WTC11 (cell line): ENCODE measurements at places on chromosomes 11 and 22. TPM values are rescaled to one million over a fixed set of nuclear protein-coding genes. Genes with fewer than 3 reads are reported as not detected.

- no peak for DNase-seq
- H3K36me3 ChIP-seq = no peaks in the 10 kb centered on the region
- no peak overlapping the region for H3K27ac ChIP-seq
- H3K27me3 ChIP-seq = no peaks in the 10 kb centered on the region
- H3K4me3 ChIP-seq = no peak overlapping the region
- H3K4me1 ChIP-seq = no peaks in the 10 kb centered on the region
Measured at GRCh38 chr11:12160231-12160630, 49.8 kb downstream of the MICAL2 start.

Gene SCN2B
- total RNA-seq = 0.16 to 0.37 TPM (median 0.20 TPM) in 3 replicates

DNA sequence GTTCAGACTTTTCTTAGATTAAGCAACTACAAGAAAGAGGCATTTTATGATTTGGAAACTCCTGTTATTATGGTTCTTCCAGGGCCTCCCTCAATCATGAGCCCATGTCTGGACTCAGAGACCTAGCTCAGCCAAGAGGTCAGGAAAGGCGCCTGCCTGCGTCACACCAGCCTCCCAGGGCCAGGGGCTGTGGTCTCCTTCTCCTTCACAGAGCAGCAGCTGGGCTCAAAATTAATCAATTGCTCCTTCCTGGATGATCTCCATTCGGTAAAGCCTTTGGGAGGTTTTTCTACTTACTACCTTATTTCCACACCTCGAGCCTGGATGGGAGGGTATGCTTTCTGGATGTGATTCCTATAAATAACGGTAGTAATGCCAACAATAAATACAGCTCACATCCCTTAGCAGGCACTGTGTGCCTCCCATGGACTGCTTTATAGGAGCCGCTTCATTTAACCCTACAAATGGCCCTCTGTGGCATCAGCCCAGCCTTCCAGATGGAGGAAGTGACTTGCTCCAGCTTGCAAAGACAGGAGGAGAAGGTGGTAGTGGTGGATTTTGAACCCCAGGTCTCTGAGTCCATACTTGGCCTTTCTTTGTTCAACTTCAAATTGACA is 1445.6 kb downstream of the TBC1D22A start:
- H3K4me1 ChIP-seq = peaks cover 5% of the 10 kb centered on the region
- DNase-seq = no peak
- no peak overlapping the region for H3K4me3 ChIP-seq
- no peaks in the 10 kb centered on the region for H3K36me3 ChIP-seq
- no peak overlapping the region for H3K27ac ChIP-seq

DNA sequence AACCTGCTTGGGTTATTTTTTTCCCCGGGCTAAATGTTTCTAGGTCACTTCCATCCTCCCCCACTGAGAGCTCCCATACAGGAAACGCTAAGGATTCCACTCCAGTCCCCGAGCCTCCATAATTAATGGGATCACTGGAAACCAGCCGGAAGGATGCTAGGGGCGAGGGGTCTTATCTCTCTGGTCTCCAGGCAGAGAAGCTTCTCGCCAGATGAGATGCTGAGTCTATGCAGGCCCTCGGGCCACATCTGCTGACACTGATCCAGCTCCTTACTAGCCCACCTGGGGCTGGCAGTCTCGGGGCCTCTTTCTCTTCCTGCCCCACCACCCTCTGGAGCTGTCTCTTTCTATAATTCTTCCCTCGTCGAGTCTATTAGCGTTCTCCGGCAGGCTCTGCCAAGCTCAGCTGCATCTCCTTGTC is 125.9 kb upstream of the SYT13 start:
- peaks cover 6% of the 10 kb centered on the region; the same call in 1 of the 2 replicates for H3K27me3 ChIP-seq
- peak overlapping the region; percentile 88; the same call in 1 of the 2 replicates for H3K27ac ChIP-seq
- H3K36me3 ChIP-seq = no peaks in the 10 kb centered on the region
- H3K4me1 ChIP-seq = peaks cover 51% of the 10 kb centered on the region

GRCh38 chr11:44556735-44557409 is 8.6 kb upstream of the CD82 start:
- no peaks in the 10 kb centered on the region for H3K36me3 ChIP-seq
- no peak overlapping the region; the same call in 1 of the 2 replicates for H3K27ac ChIP-seq

Gene MS4A1
- 0.17 to 0.71 TPM (median 0.32 TPM) in 3 replicates for total RNA-seq

GRCh38 chr11:17923217-17923616 is 89.6 kb downstream of the SERGEF start:
- no peak overlapping the region; the same call in 1 of the 2 replicates for H3K27ac ChIP-seq
- no peak overlapping the region for H3K4me3 ChIP-seq
- H3K4me1 ChIP-seq = peaks cover 38% of the 10 kb centered on the region

Gene TM7SF2
- total RNA-seq = 63.8 to 74.9 TPM (median 71.5 TPM) in 3 replicates

Gene OR5M11
- total RNA-seq = not detected in 3 replicates

Gene PPARA
- total RNA-seq = 8.5 to 10.1 TPM (median 9.3 TPM) in 3 replicates

DNA sequence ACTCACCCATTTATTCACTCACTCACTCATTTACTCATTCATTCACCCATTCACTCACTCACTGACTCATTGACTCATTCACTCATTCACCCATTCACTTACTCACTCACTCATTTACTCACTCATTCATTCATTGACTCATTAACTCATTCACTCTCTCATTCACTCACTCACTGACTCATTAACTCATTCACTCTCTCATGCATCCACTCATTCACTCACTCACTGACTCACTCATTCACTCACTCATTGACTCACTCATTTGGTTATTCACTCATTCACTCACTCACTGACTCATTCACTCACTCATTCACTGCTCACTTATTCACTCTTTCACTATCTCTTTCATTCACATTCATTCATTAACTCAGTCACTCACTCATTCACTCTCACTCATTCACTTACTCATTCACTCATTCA is 2.5 kb upstream of the MUC5AC start:
- H3K27me3 ChIP-seq = no peaks in the 10 kb centered on the region
- H3K4me1 ChIP-seq = no peaks in the 10 kb centered on the region

- peak; percentile 27 for DNase-seq
- H3K27ac ChIP-seq = no peak overlapping the region
- no peaks in the 10 kb centered on the region for H3K27me3 ChIP-seq
- no peaks in the 10 kb centered on the region for H3K36me3 ChIP-seq
- H3K4me3 ChIP-seq = no peak overlapping the region
- H3K4me1 ChIP-seq = no peaks in the 10 kb centered on the region
Measured at GRCh38 chr11:6646918-6647679, 8.5 kb downstream of the DCHS1 start.

DNA sequence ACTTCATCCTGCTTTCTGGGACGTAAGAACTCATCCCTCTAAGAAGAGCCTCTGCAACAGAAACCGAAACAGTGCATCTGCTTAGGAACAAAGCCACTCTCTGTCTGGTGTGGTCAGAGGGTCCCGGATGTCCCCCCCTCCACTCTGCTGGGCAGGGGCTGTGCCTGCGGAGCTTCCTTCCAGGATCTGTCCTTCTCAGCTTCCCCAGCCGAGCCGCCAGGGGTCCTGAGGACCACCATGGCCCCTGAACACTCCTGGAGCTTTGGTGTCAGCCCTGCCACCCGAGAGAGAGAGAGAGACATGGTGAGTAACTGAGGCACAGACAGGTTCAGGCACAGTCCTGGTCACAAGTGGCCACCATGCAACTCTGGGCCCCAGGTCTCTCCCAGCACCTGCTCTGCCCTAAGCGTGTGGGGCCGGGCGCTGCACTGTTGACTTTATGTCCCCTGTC is 24.4 kb upstream of the MGAT3 start:
- no peak overlapping the region; the same call in 1 of the 2 replicates for H3K27ac ChIP-seq
- H3K36me3 ChIP-seq = peaks cover 5% of the 10 kb centered on the region; the same call in 1 of the 2 replicates
- DNase-seq = no peak

Gene TSGA10IP
- total RNA-seq = 3.4 to 4.5 TPM (median 4.1 TPM) in 3 replicates

DNA sequence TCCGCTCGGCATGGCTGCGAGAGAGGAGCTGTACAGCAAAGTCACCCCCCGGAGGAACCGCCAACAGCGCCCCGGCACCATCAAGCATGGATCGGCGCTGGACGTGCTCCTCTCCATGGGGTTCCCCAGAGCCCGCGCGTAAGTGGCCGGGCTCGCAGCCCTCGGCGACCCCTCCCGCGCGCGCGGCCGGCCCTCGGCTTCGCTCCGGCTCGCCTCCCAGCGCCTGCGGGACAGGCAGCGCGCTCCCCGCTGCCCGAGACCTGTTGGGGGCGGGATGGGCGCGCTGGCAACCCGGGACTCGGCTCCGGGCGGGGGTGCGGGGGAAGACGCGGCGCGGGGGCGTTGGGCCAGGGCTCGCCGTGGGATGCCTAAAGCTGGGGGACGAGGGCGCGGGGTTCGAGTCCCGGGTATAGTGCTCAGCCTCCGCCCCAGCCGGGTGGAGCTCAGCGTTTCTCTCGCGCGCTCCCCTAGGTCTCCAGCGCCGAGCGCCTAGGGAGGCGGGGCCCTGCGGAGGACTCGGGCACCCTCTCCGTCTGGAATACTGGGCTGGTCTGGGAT is 630 bp downstream of the UBASH3B start:
- H3K4me1 ChIP-seq = peaks cover 26% of the 10 kb centered on the region
- peaks cover 22% of the 10 kb centered on the region for H3K27me3 ChIP-seq
- H3K4me3 ChIP-seq = peak overlapping the region; percentile 93
- DNase-seq = peak; percentile 56

Gene GUCY1A2
- total RNA-seq = 0.71 to 0.90 TPM (median 0.76 TPM) in 3 replicates

DNA sequence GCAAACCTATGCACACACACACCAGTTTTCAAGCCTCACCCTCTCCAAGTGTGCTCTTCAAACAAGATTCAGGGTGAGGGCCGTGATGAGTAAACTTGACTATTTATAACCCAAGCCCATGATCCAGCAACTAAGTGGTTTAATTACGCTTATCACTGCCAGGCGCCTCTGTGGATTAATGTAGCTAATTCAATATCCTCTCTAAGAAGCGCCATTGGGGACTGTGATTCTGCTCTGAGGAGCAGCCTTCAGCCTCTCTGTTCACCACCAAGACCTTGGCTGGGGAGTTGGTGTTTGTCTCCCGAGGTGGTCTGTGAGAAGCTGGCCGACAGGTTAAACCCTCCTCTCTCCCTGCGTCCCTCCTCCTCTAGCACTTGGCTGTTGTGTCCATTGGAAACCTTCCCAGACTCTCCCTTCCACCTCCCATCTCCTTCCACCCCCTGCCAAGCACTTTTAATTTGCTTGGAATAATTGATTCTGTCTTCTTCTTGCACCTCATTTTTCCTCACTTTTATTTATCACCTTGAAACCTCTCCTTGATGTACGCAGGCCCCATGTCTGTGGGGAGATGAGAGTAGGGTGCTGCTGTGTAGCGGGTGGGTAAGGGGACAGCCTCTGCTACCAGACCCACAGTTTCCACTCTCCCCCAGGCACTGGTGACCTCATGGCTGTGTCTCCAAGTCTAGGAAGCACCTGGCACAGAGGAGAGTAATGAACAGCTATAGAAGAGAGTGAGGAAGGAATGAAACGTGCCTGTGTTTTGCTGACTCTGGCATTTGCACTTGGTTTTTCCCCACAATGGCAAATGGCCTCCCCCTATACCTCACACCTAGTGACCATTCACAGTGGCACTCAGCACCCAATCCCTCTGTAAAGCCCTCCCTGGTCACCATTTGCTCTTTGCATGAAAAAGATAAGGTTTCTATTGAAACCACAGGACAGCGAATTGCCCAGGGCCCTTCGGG is 236.6 kb downstream of the GRIK4 start:
- no peaks in the 10 kb centered on the region for H3K36me3 ChIP-seq
- H3K27me3 ChIP-seq = peaks cover 5% of the 10 kb centered on the region; the same call in 1 of the 2 replicates
- DNase-seq = no peak
- peaks cover 27% of the 10 kb centered on the region for H3K4me1 ChIP-seq
- H3K27ac ChIP-seq = no peak overlapping the region

DNA sequence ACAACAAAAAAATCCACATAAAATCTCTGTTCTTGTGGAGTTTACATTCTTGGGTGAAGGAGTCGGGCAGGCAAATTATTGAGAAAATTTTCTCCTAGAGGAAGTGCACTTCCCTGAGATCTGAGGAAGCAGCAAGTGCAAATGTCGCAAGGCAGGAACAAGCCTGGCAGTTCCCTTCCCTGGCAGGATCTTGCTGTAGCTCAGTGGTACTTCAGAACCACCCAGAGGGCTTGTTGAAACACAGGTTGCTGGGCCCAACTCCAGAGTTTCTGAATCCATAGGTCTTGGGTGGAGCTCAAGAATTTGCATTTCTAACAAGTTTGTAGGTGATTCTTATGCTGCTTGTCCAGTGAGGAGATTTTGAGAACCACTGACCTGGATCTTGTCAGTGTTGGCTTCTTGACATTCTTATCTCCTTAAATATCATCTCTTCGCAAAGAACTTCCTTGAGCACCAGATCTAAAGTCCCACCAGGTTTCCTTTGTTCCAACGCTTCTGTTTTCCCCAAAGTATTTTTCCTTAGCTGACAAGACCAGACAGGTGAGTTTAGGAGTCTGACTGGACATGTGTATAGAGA is 9.6 kb downstream of the QSER1 start:
- H3K4me1 ChIP-seq = peaks cover 84% of the 10 kb centered on the region
- H3K4me3 ChIP-seq = no peak overlapping the region
- peak overlapping the region; percentile 23 for H3K27ac ChIP-seq

GRCh38 chr22:46454504-46455269 is 82.7 kb downstream of the CELSR1 start:
- no peaks in the 10 kb centered on the region for H3K36me3 ChIP-seq
- H3K27me3 ChIP-seq = no peaks in the 10 kb centered on the region
- H3K4me3 ChIP-seq = no peak overlapping the region
- peak overlapping the region; percentile 66; the same call in 1 of the 2 replicates for H3K27ac ChIP-seq
- H3K4me1 ChIP-seq = no peaks in the 10 kb centered on the region

Gene RAG2
- not detected in 3 replicates for total RNA-seq

- H3K36me3 ChIP-seq = peaks cover 17% of the 10 kb centered on the region
- DNase-seq = no peak
- H3K27me3 ChIP-seq = no peaks in the 10 kb centered on the region
- no peak overlapping the region; the same call in 1 of the 2 replicates for H3K27ac ChIP-seq
Measured at GRCh38 chr11:19952116-19952605, 208.1 kb downstream of the DBX1 start.

- no peak overlapping the region for H3K4me3 ChIP-seq
- H3K27me3 ChIP-seq = no peaks in the 10 kb centered on the region
- DNase-seq = no peak
- H3K4me1 ChIP-seq = peaks cover 14% of the 10 kb centered on the region
- no peaks in the 10 kb centered on the region for H3K36me3 ChIP-seq
Measured at GRCh38 chr11:114375052-114375451, 25.3 kb downstream of the C11orf71 start.

Gene PATE4
- not detected in 3 replicates for total RNA-seq

DNA sequence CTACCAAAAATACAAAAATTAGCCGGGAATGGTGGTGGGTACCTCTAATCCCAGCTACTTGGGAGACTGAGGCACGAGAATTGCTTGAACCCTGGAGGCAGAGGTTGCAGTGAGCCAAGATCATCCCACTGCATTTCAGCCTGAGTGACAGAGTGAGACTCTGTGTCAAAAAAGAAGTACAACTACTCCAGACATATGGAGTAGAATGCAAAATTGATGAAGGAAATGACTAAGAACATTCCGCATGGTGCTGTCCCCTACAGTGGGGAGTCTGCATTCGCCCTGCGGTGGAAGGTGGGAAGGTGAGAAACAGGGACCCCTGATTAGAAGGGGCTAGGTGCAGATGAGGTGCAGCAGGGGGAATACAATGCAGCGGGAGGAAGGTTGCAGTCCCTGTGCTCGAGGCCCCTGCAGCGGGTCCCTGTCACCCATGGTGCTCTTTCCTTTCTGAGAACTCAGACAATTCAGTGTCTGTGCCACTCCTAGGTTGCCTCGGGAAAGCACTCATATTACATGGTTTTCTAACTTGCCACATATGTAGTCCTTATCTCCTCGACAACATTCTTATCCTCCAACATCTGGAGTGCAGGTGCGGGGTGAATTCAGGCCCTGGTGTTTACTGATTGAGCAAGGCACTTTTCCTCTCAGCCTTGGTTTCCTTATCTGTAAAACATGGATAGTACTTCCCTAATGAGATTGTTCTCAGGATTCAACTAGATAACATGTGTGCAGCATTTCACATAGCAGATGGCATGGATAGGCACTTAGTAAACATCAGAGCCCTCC is 5.2 kb downstream of the POLD4 start:
- no peak for DNase-seq
- H3K27ac ChIP-seq = no peak overlapping the region
- peaks cover 15% of the 10 kb centered on the region for H3K4me1 ChIP-seq
- H3K27me3 ChIP-seq = no peaks in the 10 kb centered on the region; the same call in 1 of the 2 replicates
